ENCODE measurements at places on chromosomes 4 and X.

DNA sequence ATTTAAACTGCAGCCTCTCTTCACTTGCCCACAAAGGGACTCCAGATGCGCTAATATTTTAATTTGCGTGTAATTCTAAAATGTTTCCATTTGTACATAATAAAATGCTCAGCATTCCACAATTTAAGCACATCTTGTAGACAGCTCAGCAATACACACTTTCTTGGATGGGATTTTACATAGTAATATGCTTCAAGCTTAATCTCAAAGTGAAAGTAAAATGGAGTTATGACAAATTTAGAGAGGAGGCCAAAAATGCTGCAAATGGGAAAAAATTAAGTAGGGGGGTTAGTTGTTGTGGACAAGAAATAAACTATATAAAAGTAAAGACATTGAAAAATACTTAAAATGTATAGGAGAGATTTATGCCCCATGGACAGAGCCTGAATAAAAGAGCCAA lies 149.1 kb downstream of the FBXO8 start:
- DNase-seq, result no peak

DNA sequence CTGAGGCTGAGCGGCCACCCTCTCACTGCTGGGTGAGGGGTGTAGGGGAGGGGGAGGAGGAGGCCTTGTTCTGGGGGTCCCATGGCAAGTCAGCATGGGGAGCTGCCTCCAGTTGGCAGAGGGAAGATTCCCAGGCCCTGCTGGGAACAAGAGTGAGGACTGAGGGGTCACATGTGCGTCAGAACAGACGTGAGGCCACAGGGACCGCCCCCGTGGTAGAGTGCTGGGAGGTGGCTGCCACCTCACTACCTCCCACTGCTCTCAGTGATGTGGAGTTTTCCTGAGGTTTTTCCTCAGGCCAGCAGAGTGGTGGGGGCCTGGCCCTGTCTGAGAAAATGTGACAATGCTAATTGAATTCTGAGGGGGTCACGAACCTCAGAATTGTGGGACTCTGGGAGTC lies 568 bp downstream of the MAGEC1 start:
- DNase-seq, result no peak

DNA sequence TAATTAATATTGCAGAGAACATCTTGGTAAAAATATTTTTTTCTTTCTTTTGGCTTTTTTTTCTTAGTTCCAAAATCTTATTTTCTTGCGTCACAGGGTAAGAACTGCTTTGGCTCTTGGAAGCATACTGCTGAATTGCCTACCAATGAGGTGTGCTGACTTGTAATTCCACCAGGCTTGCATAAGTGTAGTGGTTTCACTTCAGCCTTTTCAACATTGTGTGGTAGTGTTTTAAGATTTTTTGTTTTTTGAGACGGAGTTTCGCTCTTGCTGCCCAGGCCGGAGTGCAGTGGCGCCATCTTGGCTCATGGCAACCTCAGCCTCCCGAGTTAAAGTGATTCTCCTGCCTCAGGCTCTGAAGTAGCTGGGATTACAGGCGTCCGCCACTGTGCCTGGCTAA lies 42.4 kb downstream of the N4BP2 start:
- no peak for DNase-seq

DNA sequence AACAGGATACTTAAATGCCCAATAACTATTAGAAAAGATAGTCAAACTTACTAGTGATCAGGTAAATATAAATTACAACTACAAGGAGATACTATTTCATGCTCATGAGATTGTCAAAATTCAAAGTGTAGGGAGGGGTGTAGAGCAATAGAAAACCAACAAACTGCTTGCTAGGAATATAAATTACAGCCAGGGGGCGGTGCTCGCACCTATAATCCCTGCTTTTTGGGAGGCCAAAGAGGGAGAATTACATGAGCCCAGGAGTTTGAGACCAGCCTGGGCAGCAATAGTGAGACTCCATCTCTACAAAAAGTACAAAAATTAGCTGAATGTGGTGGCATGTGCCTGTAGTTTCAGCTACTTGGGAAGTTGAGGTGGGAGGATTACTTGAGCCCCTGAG lies 556.5 kb upstream of the NR3C2 start:
- DNase-seq, result peak; percentile 4

DNA sequence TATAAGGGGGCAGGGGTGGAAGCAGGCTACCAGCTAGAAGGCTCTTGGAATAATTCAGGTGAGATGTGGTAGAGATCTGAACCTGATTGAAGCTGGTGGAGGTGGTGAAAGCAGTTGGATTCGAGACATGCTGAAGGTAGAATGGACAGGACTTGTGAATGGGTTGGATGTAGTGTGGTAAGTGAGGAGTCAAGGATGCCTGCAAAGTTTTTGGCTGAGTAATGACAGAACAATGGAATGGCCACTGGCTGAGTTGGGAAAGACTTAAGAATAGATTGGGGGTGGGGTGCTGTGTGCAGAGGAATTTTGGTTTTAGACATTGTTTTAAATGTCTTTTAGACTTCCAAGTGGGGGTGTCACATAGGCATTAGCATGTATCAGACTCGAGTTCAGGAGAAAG lies 33.5 kb downstream of the HPF1 start:
- DNase-seq, result no peak

DNA sequence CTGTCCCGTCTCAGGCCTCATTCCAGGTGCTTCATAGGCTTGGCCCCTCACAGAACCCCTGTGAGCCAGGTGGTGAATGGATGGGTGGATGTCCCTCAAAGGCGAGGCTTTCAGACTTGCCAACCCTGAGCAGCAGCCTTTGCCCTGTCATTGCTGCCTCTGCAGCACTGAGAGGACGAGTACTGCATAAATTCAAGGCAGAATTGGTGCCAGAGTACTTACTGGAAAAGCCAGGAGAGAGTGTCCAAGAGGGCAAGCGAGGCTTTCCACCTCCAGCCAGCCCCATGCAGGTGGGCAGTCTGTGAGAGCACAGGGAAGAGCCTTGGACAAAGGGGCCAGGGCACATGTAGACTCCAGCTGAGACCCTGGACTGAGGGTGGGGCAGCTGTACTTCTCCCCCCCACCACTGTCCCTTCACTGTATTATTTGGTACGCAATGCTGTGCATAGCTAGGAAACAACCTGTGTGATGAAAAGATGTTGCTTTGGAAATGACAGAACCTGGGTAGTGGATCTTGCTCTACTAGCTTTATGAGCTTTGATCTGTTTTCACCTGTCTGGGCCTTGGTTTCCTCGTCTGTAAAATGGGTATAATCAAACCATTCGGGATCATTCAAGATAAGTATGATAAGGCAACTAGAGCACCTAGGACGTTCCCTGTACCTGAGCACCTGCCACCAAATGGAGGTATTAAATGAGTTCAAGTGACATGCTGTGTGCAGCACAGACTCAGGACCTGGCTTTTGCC lies 224.9 kb upstream of the PSAPL1 start:
- no peak for DNase-seq
